ENCODE measurements at places on chromosomes 7 and 10.

- DNase-seq, result no peak
Observed at GRCh38 chr10:131703541-131703940, 197.3 kb upstream of the PPP2R2D start.

DNA sequence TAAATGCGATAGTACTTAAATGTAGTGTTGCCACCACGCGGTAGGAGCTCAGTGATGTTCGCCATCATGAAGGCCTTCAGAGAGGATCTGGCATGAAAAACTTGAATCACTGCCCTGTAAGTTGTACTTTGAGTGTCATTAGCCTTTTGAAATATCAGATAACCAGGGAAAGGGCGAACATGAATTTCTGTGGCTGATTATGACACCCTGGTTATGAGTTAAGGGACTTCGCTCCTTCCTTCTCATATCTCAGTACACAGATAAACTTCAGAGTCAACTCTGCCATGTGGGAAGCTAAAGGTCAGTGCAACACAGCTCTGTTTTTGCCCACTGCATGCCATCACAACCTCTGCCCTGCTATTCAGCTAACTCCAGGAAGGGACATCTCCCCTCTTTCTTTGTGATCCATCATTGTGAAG, 8.9 kb upstream of the ACSL5 start:
- no peak for DNase-seq

DNA sequence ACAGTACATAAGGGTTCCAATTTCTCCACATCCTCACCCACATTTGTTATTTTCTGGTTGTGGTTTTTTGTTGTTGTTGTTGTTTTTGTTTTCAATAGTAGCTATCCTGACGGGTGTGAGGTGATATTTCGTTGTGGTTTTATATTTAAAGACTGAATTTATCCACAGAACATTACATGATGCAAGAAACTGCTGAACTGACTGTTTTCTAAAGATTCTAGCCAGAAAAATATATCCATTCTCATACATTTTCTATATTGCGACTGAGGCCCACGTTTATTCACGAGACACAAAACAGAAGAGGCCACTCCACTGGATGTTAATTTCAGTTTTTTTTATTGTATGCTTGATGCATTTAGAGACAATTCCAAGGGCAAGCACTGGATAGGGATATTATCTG, 69.8 kb downstream of the SCRN1 start:
- DNase-seq, result no peak

- no peak for DNase-seq
Observed at GRCh38 chr10:89921403-89921802, 220.0 kb downstream of the KIF20B start.

DNA sequence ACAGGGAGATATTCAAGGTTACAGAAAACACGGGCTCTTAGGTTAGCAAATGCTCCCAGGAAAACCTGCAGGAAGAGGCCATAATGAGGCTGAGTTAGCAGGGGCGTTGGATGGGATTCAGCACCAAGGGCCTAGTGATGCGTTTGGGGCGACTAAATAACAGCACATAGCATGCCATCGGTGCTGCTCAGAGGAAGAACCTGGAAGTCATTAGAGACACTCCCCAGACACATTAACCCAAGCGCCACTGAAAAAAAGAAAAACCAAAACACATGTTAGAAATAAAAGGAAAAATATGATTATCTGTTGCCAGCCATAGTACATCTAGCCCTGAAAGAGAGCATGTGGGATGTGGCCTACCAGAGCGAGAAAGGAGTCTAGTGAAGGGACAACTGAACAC, 28.8 kb upstream of the OPALIN start:
- DNase-seq, result no peak

GRCh38 chr7:25959168-25959734, 192.7 kb upstream of the NFE2L3 start:
- no peak for DNase-seq

GRCh38 chr7:2826771-2827170, 17.3 kb downstream of the GNA12 start:
- DNase-seq, result no peak
